Chondrocyte (in vitro differentiated cells): ENCODE measurements at places on chromosomes 2 and 18. TPM values are rescaled to one million over a fixed set of nuclear protein-coding genes. Genes with fewer than 3 reads are reported as not detected.

The INPP5D gene
- 0.20 to 0.48 TPM (median 0.21 TPM) in 3 replicates for total RNA-seq

The NEU4 gene
- 0.42 to 1.3 TPM (median 0.85 TPM) in 3 replicates for total RNA-seq

The XDH gene
- total RNA-seq = 0.12 to 0.23 TPM (median 0.17 TPM) in 3 replicates

The TEKT4 gene
- not detected in 3 replicates for total RNA-seq

The IL1A gene
- not detected in 3 replicates for total RNA-seq

The INHBB gene
- 0.58 to 1.3 TPM (median 0.90 TPM) in 3 replicates for total RNA-seq

The ACOXL gene
- not detected in 3 replicates for total RNA-seq

The ALPI gene
- not detected in 3 replicates for total RNA-seq

The GPAT2 gene
- not detected in 3 replicates for total RNA-seq

The SULT1C4 gene
- 0.60 to 1.4 TPM (median 1.2 TPM) in 3 replicates for total RNA-seq

The GALNT3 gene
- total RNA-seq = 4.1 to 4.4 TPM (median 4.2 TPM) in 3 replicates

- no peak for DNase-seq
Measured at GRCh38 chr2:149038442-149039212, at the start of gene LYPD6B. Gene LYPD6B, plus strand, starts transcription at chr2:149038699. Its CDS starts 92,250 bp downstream, at chr2:149130949.

DNA sequence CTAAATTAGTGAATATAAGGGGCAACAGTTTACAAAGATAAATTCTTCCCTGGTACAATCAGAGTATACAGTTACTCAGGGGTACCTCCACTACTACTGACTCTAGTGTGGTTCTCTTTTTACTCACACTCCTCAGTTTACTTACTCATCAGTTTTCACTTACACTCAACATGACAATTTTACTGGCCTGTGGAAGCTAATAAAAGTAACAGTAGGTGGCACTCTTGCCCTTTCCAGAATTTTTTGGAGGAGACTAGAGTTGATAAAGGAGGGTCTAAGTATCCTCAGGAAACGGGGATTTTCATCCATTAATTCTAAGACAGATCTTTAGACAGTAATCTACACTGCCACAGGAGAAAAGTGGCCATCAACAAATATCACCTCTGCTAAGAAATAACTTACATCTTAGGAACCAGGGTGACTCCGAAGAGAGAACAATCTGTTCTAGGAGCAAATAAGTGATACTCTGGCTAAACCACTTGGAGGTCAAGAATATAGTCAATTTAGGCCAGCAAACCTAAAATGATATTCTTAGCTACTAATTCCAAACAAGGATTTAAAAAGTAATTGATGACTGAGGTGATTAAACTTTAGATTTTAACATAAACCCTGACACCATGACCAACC, 61.3 kb downstream of the ATL2 start:
- DNase-seq = no peak

GRCh38 chr2:206989311-206989710, 50.0 kb downstream of the CPO start:
- DNase-seq = no peak

DNA sequence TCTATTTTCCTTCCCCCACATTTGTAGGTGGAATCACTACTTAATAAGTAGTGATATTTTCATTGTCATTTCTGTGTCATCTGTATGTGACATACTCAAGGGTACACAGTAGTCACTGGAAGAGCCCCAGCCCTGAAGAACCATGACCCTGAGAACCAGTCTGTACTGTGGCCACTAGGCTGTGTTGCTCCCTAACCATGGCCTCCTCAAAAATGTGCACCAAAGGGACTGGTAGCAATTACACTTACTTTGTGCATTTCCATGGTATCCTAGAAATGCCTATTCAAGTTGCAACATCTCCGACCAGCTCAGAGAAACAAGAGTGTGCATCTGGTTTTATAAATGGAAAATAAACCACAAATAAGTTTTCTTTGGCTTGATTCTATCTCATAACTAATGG, 155.1 kb downstream of the DOCK10 start:
- no peak for DNase-seq

DNA sequence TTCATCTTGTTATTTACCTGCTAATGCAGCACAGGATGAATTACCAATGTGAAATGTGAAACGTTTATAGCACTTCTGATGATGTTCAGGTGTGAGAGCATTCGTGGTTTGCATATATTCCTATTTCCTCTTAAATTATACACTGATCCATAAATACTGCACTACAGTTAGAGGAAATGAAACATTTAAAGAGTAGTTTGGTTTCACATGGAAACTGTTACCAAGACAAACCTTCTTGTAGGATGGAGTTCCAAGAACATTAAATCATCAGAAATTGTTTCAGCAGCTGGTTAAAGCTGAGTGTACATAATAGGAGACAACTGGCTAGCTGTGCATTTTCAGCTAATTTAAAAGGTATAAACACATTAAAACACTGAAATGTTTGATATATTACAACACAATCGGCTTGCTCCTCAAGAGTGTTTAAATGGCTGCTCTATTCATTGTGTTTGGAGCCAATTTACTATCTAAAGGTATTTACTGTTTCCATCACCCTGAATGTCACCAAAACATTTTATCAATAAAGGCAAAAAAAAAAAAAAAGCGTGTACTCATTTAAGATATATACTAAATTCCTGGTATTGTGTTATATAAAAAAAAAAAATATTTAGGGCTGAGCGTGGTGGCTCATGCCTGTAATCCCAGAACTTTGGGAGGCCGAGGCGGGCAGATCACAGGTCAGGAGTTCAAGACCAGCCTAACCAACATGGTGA, 100.6 kb downstream of the DYM start:
- DNase-seq = no peak

- DNase-seq = no peak
Measured at GRCh38 chr2:159010963-159011362, 42.5 kb downstream of the TANC1 start.

DNA sequence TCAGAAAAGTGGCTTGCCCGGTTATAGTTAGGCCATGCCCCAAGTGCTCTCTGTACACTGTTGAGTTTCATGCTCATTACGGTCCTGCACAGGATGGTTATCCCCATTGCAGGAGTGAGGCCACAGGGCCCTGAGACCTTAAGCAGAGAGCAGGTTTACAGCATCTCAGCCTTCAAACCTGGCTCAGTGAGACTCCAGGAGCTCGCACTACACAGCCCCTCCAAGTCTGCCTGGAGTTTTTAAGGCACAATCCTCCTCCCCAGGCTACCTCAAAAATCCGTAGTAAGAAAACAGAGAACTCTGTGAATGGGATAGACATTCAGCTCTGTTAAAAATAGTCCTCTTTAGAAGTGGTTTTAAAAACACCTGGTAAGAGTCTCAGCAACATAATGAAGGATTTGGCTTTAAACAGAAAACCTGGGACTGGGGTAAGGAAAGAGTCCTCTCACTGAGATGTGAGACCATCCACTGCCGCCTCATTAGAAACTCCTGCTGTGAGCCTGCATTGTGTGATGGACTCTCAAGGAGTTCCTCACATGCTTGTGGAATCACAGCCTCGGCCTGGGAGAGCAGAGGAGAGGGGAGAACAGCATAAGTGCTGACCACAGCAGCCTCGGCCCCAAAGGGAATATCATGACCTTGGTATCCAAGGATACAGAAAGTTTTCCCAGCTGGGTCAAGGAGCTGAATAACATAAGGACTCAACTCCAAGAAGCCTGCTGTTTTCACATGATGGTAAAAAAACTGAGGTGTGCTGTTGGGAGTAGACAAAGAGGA, 214.8 kb downstream of the ATAD2B start:
- no peak for DNase-seq

DNA sequence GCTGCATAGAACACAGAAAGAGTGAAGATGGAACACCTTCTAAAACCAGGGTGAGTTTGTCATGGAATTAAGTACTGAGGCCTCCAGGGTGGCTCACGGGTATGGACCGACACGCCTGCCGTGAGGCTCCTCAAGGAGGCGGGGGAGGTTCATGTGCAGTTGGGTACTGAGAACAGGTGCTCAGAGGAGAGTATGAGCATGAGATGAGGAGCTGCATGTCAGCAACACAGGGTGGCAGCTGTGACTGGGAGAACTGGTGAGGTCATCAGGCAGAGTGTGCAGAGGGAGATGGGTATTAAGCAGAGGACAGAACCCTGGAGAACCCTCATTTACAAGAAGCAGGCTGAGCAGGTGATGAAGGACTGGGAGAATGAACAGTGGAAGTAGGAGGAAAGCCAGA, 63.2 kb upstream of the KLHL29 start:
- no peak for DNase-seq

- DNase-seq = no peak
Measured at GRCh38 chr2:61693744-61694143, 155.6 kb upstream of the XPO1 start.
